AG10803 (cell line): ENCODE measurements at places on chromosomes 4 and X.

GRCh38 chr4:76342191-76342590 lies 35.7 kb downstream of the STBD1 start:
- DNase-seq = no peak

DNA sequence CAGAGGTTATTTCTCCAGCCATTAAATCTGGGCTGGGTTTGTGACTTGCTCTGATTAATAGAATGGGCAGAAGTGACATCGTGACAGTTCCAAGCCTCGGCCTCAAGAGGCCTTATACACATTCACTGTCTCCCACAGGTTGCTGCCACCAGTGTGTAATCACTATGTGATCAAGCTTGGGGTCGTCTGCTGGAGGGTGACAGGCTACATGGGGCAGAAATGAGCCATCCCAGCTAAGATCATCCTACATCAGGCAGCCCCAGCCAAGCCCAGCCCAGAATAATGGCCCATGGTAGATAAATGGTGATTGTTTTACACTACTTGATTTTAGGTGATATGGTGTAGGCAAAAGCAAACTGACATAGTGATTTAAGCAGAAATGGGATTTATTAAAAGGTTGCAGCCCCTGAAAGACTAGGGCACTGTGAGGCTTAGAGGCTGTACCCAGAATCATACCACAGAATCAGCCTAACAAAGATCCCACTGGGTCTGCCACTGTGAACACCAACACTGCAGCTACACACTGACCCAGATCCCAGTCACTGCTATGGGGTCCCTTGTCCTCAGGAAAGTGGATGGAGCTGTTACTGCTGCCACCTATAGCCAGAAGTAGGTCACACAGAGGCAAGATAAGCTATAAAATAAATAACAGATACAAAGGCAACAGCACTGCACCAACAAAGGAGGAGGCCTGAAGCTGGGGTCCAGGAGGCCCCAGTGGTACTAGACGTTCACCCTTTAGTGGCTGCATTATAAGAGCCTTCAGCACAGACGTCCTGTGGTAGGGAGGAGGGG lies 159.6 kb upstream of the RBPJ start:
- no peak for DNase-seq

GRCh38 chr4:166838975-166839614 lies 395.2 kb downstream of the SPOCK3 start:
- no peak for DNase-seq

DNA sequence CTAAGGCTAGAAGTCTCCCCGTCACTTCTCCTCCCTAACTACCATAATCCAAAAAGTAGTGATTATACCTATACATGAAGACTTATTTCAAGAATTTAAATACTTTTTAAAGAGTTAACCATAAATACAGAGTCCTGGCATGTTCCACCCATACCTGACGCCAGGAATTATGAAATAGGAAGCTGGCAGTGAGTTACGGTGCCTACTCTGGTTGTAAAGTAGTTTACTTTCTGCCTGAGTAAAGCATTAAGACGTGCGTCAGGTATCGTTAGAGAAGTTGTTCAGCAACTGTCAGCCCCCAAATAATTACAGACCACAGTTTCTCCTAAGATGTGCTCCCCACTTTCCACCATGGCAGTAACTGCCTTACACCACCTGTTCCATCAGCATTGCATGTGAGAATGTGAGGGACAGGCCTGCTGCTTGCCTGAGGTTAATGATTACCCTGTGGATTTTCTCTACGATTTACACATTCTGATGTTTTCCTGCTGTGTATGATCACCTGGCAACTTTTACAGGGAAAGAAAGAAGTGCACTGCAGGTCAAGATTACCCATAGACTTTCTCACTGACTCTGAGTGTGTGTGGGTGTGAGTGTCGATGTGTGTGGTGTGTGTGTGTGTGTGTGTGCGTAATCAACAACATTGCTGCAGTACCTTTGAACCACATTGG lies 92.3 kb upstream of the SLC7A11 start:
- no peak for DNase-seq

DNA sequence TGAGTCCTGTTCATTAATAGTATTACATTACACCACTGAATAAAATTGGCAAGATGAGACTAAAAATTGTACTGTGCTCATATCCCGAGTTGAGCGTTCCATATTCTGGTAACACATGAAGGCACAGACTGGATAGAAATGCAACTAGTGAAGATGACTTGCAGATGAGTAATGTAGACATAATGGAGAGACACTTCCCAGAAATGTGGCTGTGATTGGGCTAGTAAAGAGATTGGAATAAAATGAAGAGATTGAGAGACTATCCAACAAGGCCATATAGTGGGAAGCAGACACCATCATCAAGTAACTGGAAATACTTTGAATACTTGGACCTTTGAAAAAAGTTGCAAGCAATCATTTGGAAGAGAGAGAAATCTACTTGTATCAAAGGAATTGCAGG lies 77.3 kb downstream of the DCAF8L1 start:
- peak; percentile 4 for DNase-seq
